ENCODE measurements at places on chromosomes 1 and 21.

- no peak for DNase-seq
Measured at GRCh38 chr1:2212274-2212531, 15.9 kb upstream of the SKI start.

- DNase-seq, result no peak
Measured at GRCh38 chr1:214615871-214616270, 12.9 kb downstream of the CENPF start.

- no peak for DNase-seq
Measured at GRCh38 chr1:8728464-8728863, 89.0 kb downstream of the RERE start.

- no peak for DNase-seq
Measured at GRCh38 chr21:29235714-29236197, 63.0 kb upstream of the BACH1 start.

- peak; percentile 56 for DNase-seq
Measured at GRCh38 chr1:175072099-175072951, 4.7 kb downstream of the TNN start.

DNA sequence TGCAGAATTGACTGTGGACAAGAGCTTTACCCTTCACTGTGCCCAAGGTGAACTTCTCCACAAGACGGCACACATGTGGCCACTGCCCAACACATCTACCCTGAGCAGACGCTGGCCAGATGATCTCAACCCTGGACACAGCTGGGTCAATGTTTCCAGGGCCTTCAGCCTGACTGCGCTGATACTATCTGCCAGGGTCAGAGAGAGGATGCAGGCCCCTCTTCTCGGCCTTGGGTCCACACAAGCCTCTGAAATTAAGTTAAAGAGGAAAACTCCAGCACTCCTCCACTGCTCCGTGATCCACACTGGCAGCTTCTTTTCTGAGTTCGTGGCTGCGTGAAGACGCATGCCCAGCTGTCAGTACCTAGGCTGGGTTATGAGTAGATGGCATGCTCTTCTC is 58.1 kb downstream of the GLIS1 start:
- no peak for DNase-seq

- DNase-seq, result no peak
Measured at GRCh38 chr1:153928791-153929341, 6.1 kb upstream of the GATAD2B start.

- no peak for DNase-seq
Measured at GRCh38 chr1:167981933-167982332, 45.1 kb upstream of the MPC2 start.

DNA sequence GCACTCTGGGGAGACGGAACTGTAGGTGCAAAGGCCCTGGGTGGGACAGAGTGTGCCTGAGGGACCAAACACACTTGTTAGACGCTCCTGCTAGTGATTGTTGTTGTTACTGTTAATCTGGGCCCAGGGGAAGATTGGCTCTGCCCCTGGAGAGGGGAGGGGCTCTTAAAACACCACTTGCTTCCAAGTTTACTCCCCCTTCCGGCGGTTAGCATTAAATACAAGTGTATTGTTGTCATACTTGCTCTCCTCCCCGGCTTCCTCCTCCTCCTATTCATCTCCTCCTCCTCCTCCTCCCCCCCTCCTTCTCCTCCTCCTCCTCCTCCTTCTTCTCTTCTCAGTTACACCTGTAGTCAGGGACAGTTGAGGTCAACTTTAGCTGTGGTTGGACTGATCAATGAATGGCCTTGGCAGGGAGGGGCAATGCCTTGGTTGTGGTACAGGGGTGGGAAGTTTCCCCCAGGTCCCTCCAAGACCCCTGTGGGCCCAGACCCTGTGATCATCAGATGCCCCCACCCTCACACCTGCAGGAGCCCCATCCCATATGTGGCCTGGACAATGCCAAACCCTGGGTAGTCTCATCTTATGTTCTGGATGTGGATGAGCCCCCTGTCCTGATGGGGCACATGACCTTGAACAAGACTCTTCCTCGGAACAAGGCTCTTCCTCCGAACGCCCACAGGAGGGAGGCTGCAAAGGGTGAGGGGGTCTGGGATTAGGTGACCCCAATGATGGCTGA is 217.3 kb downstream of the PTPRU start:
- peak; percentile 9 for DNase-seq

DNA sequence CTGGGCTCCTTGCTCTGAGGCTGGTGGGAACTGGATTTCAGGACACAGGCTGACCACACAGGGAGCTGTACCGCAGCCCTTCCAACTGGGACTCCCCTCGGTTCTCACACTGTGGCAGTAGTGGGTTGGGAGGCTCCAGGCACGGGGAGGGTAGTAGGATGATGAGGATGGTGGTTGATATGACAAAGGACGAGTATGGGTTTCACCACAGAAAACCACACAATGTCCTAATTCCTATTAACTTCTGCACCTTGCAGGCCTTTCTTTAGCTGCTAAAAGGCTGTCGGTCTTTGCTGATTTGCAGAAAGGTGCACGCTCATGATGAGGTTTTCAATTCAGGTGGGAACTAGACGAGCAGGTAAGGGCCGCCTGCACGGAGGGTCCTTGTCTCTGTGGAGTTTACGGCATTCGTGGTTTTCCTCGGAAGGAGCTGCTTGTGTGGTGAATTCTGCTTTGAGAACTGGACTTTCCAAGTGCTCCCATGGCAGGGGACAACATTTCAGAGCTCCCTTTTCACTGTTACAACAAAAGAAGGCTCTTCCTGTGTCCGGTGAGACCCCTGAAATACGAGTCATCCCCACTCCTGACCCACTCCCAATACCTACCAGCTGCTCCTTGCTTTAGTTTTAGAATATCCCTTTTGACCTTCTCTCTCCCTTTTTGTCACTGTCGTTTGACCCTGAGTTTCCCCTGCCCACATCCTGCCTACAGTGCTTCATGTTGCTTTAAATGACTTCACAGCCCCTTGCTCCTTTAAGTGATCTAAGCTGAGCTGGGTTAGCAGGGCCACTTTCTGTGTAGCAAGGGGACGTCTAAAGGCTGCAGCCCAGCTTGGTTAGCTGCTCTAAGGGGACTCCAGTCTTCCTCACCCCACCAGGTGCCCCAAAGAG is 125.1 kb downstream of the MRPS6 start:
- peak; percentile 40 for DNase-seq

DNA sequence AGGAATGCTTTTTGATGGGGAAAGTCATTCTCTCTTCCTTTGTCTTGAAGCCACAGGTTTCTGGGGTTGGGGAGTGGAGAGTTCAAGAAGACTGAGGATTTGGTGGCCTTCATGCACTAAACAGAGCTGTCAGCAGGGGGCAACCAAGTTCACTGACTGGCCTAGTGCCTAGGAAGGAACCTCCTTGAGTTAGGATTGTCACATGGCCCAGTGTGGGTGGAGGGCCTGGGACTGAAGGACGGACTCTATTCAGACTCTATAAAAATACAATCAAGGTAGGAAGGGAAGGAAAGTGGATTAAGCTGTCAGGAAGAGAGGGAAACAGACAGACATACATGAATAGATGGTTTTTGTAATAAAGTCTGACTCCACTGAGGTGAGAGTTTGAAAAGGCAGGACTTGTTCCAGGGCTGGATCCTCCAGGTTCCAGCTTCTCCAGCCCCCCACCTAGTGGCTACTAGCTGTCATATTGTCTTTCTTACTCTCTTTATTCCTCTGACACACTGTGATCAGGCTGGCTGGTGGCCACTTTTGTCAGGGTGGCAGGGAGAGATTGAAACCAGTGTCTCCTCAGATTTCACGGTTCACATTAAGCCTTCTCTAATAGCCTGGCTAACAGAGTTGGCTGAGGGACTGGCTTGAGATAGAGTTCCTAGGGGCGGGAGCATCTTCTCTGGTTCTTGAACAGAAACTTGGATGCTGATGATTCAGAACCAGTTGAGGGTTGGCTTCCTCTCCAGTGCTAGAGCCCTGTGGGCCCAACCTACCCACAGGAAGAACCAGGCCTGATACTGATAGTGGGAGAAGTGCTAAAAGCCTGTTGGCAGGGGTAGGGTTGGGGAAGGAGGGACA is 4.1 kb upstream of the SH3BGRL3 start:
- DNase-seq, result peak; percentile 86
